ENCODE measurements at places on chromosomes 12 and 14.

DNA sequence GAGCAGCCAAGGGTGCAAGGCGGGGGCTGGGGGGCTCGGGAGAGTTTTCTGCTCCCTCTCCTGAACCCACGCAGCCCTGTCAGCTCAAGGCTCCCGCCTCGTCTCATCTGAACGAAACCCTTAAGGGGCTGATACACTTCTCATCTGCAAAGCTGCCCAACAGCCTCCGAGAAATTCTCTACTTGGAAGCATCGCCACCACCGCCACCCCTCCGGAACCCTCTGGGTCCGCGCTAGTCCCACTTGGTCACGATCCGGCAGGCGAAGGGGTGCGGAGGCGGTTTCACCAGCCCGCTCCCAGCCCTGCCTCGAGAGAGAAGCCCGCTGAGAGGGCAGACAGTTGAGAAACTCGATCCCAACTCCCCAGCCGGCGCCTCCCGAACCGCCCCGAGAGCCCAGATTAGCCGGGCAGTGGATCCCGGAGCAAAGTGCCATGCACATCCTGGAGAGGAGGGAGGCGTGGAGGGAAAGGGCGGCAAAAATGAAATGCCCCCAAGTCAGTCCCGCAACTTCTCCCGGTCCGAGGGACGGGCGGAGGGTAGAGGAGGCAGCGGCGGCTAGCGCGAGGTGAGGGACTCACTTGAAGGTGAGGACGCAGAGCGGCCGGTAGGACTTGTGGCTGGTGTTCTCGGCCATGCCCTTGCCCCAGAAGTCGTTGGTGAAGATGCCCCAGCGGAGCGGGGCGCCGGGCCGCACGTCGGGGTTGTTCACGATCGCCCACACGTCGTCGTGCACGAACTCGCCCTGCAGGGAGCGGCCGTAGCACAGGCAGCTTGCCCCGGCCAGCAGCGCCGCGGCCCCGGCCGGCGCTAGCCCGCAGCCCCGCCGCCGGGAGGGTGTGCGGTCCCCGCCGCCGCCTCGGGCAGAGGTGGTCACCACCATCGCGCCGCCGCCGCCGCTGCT is 620 bp downstream of the TMTC1 start:
- DNase-seq = no peak

DNA sequence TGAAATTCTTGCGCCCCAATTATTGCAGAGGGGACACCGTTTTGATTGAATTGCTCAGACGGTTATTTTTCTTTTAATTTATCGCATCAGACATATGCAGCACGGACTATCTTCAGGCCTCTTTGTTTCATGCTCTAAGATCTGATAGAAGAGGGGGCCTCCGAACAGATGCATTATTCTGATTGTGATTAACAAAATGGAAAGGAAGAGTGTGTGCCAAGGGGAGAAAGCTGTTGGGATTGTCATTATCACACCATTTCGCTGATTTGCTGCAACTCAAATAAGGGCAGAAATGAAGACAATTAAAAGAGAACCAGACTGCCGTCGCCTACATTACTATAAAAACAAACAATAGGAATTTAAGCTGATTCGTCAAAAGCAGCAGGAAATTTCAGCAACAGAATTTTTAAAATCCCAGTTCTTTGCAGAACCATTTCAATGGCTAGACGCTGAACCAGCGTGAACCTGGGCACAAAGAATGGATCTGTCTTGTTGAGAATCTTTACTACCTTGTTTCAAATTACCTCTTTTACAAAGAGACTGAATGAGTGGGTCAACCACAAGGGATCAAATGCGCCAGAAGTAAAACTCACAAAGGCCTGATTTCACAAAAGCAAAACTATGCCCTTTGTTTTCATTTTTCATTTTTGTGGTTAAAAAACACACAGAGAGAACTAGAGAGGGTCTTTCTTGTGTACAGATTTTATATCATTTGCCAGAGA is 30.6 kb downstream of the TMEM132D start:
- DNase-seq = no peak

- DNase-seq = no peak
Measured at GRCh38 chr12:24537083-24537860, 411.6 kb downstream of the BCAT1 start.

DNA sequence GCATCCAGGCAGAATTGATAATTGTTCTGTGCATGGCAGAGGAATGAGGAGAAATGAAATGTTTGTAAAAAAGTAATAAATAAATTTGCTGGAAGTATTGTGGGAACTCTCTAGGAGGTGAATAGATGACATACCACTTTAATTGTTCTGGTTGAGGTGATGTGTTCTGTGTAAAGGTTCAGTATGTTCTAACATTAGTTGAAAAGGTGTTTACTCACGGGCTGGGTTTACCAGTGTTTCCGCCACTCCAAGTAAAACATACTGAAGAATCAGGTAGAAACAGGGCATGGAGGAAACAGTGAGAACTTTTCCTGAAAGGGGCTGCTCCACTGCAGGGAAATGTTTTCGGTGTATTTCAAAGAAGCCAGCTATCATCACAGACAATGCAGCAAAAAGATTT is 53.3 kb downstream of the SLC15A5 start:
- no peak for DNase-seq

GRCh38 chr12:12724421-12725085 is 7.4 kb downstream of the CDKN1B start:
- no peak for DNase-seq

DNA sequence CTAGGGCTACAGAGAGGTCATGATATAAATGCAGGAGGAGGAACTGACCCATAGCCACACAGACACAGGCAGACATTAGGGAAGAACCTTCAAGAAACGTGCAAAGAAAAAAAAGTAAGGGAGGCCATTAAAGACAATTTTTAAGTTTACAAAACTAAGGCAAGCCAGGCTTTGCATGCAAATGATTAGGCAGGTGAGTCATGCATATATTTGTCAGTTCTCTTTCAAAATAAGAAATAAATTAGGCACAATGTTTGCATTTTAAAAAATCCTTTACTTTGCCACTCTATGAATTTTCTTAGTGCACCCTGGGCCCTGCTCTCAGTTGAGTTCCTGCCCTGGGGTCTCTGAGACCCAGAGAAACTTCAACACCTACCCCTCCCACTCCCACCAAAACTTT is 75.0 kb downstream of the PRMT8 start:
- no peak for DNase-seq

Data from stimulated activated CD8-positive, alpha-beta memory T cell treated with anti-CD3 and anti-CD28 coated beads, Interleukin-7, amount 100 ng/mL, for 1 hour (primary cell).